T-helper 1 cell treated with Interleukin-12 subunit alpha and Interleukin-12 subunit beta and Interleukin-4 antibody, amounts not matched to agents 30 ng/mL and 1 ng/mL, for 36 hours (primary cell): ENCODE measurements at places on chromosomes 5 and 9. TPM values are rescaled to one million over a fixed set of nuclear protein-coding genes. Genes with fewer than 3 reads are reported as not detected.

The CCDC192 gene
- not detected in 2 replicates for total RNA-seq

The PITX1 gene
- 0.51 and 0.54 TPM in 2 replicates for total RNA-seq

The EQTN gene
- total RNA-seq = not detected in 2 replicates

The LCN15 gene
- total RNA-seq = not detected in 2 replicates

The ADAMTS6 gene
- total RNA-seq = 0.88 and 1.1 TPM in 2 replicates

The KIF4B gene
- 0.05 and 0.07 TPM in 2 replicates for total RNA-seq

The PCDHB9 gene
- not detected in 2 replicates for total RNA-seq

The SPATA31A3 gene
- not detected in 2 replicates for total RNA-seq

The GABBR2 gene
- total RNA-seq = not detected in 2 replicates

The HOMER1 gene
- total RNA-seq = 3.1 and 3.7 TPM in 2 replicates

The IARS1 gene
- total RNA-seq = 144 and 146 TPM in 2 replicates

The SMIM33 gene
- 0.54 and 0.68 TPM in 2 replicates for total RNA-seq

The PRSS3 gene
- not detected in 2 replicates for total RNA-seq

The FOXD4L3 gene
- 0.29 TPM in 1 of 2 replicates, not detected in the other for total RNA-seq
